ENCODE measurements at places on chromosomes 4 and X.

DNA sequence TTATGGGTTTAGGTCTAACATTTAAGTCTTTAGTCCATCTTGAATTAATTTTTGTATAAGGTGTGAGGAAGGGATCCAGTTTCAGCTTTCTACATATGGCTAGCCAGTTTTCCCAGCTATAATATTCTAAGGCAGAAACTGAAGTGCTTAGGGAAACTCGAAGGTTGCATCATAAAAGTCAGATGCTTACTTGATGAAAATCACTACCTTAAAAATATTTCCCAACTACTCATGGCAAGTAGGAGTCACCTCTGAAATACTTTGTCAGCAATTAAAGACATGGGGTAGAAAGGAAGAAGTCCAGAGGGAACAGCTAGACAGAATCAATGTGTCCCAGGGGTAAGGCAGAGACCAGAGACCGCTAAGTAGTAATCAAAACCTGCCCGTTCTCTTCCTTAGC is 6.3 kb upstream of the AP1S2 start:
- DNase-seq: no peak

GRCh38 chrX:120468071-120468470 is 1.0 kb downstream of the LAMP2 start:
- DNase-seq: no peak

DNA sequence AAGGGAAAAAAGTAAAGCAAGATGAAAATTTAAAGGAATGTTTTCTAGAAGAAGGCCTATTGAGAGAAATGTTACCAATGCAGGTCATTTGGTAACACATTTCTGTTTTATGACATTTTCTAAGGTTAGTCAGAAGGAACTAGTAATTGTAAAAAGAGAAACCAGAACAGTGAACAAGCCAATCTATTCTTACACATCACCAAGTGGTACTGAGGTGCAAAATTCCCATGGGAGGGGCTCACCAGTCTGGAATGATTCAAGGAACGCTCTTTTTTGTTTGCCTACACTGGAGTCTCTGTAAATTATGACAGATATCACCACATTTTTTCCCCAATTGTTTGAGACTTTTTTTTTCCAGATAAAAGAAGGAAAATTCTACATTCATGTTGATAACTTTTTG is 404.7 kb upstream of the CNKSR2 start:
- DNase-seq: no peak

- DNase-seq: no peak
These were observed 225.8 kb downstream of the FGF13 start for GRCh38 chrX:138485767-138486166.

- DNase-seq: no peak
These were observed 18.4 kb downstream of the GRIA3 start for GRCh38 chrX:123202523-123202922.

- DNase-seq: no peak
These were observed 151.6 kb upstream of the TAPT1 start for GRCh38 chr4:16377887-16378286.

DNA sequence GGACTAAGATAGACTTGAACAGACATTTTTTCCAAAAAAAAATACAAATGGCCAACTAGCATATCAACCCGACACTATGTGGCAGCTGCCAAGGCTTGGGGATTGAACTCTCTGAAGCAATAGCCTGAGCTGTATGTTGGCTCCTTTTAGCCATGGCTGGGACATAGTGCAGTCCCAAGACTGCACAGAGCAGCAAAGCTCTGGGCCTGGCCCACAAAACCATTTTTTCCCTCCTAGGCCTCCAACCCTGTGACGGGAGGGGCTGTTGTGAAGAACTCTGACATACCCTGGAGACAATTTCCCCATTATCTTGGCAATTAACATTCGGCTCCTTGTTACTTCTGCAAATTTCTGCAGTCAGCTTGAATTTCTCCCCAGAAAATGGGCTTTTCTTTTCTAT is 50.1 kb downstream of the CISD2 start:
- DNase-seq: no peak

DNA sequence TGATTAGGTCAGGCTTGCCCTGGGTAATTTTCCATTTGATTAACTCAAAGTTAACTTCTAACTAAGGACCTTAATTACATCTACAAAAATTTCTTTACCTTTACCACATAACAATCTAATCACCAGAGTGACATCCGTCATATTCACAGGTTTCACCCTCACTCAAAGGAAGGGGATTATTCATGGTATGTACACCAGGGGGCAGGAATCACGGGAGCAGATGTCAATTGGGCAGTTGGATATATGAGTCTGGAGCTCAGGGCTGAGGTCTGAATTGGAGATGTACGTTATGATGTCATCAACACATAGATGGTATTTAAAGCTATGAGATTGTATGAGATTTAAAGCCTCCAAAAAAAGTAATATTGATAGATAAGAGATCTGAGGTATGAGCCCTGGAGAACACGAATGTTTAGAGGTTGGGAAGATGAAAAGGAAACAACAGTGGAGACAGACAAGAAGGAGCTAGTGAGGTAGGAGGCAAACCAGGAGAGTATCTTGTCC is 52.9 kb downstream of the PGRMC1 start:
- DNase-seq: no peak

DNA sequence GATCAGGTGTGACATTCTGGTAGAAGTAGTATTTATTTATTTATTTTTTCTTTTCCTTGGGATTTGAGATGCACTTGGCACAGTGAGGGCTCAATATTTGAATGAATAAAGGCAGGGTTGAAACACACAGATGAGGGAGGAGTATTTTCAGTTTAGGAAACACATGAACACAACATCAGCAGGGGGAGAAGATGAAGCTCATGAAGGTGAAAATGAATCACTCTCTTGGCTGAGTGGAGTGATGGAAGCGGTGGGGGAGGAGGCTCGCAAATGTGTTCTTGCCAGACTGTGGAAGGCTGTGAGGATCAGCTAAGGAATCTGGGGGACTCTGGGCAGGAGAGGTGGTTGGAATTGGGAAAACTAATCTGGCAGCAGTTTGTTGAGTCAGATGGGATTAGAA is 55.3 kb downstream of the ARHGAP10 start:
- DNase-seq: no peak

DNA sequence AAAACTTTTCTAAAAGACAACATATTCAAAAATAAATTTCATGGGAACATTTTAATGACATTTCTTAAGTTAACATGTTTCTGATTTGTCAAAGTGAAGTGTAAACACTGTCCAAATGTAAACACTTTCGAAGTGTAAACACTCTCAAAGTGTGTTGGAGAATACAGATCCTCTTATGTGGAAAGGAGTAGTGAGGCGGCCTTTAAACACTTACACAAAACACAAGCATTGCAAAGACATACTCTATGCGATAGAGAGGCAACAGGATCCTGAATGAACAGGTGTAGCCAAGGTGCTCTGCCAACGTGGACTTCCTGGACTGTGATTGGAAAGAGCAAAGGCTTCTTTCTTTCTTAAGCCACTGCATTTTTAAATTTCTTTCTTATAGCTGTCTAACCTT is 62.7 kb upstream of the PGM2 start:
- no peak for DNase-seq

Data from germinal center (tissue), 1 donor.